Stimulated activated CD4-positive, alpha-beta T cell treated with anti-CD3 and anti-CD28 coated beads, Interleukin-1b, Interleukin-23, amount 100 ng/mL, for 1 hour (primary cell): ENCODE measurements at places on chromosomes 3 and 15.

- DNase-seq, result no peak
Measured at GRCh38 chr3:99352811-99353210, 285.6 kb upstream of the COL8A1 start.

DNA sequence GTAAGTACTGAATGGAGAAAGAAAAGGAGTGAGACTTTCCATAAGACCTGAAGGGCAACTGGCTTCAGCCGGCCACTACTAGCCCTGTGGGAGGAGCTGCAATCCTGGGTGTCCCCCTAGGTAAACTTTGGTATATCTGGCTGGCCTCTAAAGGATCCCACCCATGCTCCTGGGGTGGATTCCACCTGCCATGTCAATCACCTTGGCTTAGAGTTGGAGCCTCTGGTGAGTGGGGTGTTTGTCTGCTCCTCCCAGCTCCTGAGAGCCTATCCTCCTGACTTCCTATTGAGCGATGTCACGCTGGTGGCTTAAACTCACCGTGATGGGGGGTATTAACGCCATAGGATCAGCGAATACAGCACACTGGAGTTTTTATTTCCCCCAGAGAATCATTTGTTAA is 2.6 kb downstream of the SPTBN5 start:
- DNase-seq, result no peak

GRCh38 chr3:126537116-126537729 is 13.3 kb downstream of the CHST13 start:
- no peak for DNase-seq

GRCh38 chr3:30502051-30502741 is 104.2 kb upstream of the TGFBR2 start:
- DNase-seq, result no peak

GRCh38 chr3:40020689-40021088 is 211.3 kb downstream of the MYRIP start:
- no peak for DNase-seq

- no peak for DNase-seq
Measured at GRCh38 chr15:89982315-89983055, 18.6 kb upstream of the ZNF710 start.

DNA sequence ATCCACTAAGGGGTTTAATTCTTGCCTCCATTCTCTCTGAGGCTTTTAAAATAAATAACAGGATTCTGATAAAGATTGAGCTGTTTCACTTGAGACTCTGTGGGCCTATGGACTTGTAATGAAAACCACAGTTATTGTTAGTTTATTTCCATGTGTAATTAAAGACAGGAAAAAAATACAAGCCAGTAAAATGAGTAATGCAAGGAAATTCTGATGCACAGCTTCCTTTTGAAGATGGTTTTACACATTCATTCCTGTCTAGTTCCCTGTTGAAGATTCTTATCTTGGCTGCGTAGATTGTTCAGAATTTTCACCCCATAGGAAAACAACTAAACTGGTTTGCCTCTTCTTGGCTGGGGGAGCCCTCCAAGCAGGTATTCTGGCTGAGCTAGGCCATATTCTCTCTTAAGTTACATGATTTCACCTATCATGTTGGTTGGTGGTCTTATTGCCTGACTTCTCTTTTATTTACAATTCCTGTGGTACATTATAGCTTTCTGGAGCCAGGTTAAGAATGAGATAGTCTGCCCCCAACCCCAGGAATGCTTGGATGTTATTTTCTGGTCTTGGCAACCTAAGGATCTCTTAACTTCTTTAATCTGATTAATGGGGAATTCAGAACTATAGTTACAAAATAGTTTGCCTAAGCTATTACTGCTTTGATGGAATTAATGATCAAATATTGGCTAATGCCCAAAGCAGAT is 67.6 kb downstream of the MITF start:
- no peak for DNase-seq

DNA sequence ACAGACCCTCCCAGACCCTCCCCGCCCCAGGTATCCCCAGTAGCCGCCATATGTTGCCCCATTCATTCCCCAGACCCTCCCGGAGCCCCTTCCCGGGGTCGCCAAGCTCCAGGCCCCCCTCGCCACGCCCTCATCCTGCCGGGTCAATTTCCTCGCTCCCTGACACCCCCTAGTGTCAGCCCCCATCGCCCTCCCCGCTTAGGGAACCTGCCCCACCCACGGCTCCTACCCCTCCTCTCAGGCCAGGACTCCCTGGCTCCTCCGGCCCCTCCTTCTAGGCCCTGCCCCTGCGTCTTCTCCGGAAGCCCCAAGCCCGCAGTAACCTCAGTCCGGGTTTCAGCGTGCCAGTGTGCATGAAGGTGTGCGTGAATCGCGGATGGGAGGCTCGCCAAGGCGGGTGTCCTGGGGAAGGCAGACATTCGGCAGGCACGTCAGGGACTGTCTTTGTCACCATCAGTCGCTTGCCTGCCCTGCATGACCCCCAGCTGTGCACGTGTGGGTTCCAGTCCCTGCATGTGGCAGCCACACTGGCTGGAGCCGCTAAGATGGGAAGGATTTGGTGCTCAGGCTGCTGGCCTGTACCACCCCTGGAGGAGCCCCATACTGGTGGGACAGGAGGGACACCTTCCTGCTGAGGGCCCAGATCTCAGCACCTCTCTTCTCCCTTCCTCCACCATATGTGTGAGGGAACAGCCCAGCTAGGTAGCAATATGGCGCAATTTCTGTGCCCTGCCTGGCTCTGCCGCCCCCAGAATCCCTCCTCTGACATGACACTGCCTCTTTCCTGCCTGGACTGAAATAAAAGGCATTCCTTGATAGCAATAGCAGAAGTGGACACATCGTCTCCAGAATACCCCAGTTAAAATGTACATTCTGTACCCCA is 693 bp downstream of the DISP2 start:
- DNase-seq, result no peak

DNA sequence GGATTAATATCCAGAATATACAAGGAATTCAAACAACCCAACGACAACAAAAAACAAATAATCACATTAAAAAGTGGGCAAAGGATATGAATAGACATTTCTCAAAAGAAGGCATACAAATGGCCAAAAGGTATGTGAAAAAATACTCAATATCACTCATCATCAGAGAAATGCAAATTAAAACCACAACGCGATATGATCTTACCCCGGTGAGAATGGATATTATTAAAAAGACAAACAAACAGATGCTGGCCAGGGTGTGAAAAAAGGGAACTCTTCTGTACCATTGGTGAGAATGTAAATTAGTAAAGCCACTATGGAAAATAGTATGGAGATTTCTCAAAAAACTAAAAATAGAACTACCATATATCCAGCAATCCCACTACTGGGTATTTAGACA is 43.5 kb upstream of the MEF2A start:
- no peak for DNase-seq

GRCh38 chr3:108227131-108227530 is 4.9 kb upstream of the IFT57 start:
- no peak for DNase-seq
